Hypothalamus (tissue), 51 donors: ENCODE measurements at places on chromosomes 2 and 18.

DNA sequence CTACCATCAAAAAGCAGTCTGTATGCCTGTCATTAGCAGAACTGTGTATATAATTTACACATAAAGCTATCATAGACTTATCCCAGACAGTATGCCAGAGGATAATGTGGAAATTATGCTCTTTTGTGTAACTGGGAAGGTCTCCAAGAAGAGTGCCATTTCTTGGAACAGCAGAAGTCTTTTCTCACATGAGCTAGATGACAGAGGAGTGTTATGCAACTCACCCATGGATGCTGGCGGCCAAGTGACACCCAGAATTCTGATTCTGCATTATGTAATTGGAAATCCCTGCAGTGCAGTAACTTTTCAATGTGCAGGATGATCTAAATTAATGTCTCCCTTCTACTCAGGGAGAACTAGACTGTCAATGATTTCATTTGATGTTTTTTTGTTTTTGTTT lies 160.0 kb downstream of the UBE2E3 start:
- DNase-seq, result no peak

- DNase-seq, result no peak
These were observed 9.9 kb upstream of the AOX1 start for GRCh38 chr2:200575957-200576356.

DNA sequence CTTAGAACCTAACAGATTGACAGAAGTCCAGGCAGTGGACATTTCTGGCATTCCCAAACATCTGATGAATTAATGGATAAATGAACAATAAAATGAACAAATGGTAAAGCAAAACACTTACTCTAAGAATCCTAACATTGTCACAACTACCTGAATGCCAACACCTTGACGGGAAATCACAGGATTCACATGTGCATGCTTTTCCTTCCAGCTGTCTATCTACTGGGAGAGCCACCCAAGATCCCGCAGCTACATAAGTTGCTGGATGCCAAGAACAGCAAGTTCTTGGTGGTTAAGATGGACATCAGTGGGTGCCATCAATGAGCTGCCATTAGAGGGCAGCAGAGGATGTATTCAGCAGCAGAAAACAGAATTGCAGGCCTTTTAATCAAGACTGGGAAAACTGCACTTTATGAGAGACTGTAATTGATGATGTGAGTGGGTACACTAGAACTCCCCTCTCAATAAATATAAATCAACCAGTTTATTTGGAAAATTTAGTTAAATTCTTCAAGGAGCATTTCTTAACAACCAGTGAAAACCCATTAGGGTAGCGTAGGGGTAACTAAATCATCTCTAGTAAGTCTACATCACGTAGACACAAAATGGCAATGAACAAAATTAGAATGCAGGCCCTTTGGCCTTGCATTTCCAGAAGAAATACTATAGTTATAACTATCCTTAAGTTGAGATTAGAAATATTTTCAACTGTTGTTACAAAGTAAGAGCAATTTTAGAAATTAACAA lies 45.6 kb downstream of the SESTD1 start:
- peak; percentile 22 for DNase-seq

DNA sequence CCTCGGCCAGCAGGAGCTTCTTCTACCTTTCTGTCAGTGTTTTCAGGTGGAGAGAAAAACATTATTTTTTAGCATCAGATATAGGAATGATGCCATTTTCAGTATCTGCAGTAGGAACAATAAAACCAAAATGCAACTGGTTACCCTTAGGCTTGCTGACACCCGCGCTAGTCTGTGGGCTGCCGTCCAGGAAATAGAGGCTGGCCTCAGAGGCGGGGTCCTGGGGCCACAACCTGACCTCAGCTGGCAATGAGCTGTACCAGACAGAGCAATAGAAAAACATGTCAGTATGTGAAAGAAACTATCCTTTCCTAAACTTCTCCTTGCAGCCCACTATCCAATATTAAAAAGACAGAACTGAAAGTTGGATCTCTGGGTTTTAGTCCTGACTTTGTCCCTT lies 4.6 kb upstream of the ST6GAL2 start:
- DNase-seq, result no peak

- DNase-seq, result no peak
These were observed 11.8 kb downstream of the MAPRE3 start for GRCh38 chr2:26982102-26982742.

- no peak for DNase-seq
These were observed 339.8 kb downstream of the NYAP2 start for GRCh38 chr2:225739328-225739727.

DNA sequence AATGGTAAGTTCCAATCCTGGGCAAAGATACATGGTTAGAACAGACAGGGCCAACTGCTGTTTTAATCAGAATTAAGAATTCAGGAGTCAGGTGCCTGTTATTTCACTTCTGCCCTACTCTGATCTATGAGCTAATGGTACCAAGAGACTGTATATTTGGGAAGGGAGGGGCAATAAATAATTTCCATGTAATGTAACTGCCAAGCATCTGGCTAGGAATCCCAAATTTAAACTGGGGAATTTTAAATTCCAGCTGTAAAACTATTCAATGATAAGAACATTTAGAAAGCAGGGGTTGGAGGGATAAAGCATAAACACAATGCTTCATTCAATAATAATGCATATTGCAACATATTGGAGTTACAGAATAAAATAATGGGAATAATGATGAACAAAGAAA lies 49.7 kb downstream of the SCN7A start:
- DNase-seq, result no peak

GRCh38 chr18:10936176-10937053 lies 213.0 kb downstream of the PIEZO2 start:
- DNase-seq, result no peak
